ENCODE measurements at places on chromosomes 1 and 21.

DNA sequence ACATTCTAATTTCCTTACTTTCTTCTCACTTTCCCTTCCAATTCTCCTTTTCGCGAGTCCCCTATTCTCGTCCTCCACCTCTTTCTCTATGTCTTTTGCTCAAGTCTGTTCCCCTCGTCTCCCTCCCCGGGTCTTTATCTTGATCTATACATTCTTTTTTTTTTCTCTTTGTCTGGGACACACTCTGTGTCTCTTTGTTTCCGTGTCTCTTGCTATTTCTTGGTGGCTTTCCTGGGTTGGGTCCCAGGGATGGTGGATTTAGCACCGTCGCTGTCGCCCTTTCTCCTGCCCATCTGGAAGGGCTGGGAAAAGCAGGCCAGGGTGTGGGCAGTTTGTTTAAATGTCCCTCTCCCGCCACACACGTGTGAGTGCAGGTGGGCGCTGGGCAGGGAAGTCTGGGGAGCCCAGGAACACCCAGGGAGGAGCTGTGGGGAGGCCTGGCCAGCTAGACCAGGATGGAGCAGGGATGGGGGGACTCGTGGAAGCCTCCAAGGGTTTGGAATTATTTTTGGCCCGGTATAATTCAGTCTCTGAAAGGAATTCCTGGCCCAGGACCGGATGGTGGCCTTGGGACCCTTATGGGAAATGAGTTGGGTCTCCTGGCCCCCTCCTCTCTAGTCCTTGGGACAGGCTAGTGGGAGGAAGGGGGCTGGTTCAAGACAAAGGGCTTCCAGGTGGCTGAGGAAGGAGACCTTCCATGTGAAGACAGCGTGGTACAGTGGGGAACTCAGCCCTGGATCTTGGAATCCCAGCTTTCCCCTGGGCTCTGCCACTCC lies 9.5 kb upstream of the ID3 start:
- DNase-seq, result no peak

DNA sequence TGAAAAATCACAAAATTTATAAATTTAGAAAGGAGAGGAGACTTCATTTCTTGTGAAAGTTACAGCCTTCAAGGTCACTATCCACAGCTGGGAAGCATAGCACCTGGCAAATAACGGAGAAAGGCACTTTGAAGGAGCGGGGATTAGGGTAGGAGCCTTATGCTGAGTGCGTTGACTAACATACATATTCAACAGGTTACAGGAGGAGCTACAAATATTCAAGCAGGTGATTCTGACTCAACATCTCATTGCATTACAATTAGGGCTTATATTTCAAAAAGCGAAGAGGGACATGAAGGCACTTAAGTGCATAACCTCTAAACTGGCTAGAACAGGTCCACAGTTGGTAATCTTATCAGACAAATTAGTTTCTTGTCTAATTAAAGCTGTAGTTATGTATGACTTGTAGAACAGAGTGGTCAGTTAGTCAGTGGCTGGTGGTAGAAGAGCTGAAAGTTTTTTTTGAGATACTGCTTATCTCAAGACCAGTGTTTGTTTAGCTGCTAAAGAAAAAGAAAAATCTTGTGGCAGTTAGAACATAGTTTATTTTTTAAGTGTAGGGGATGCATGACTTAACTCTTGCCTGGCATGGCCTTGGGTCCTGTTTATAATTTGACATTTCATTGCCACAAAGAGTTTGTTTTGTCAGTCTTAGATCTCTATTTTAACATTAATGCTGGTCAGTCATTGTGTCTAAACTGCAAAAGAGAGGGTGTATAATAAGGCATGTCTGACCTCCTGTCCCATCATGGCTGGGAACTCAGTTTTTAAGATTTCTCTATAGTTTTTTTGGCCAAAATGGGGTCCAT lies 311.5 kb downstream of the DUSP10 start:
- no peak for DNase-seq

DNA sequence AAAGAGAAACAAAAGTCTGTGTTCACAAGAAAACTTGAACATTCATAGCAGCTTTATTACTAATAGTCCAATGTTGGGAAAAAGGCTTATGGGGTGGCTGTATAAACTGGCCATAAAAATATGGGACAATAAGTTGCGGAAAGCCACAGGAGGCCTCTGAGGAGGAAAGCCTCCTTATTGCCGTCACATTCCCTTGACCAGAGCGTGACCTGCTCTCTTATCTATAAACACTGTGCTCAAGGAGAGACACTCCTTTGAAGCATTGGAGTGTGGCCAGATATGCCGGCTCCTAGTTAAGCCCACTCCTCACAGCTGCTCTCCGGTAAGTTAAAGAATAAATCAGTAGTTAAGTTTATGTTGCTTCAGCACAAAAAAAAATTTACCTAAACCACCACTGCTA lies 19.7 kb downstream of the OR6Y1 start:
- DNase-seq, result no peak

GRCh38 chr1:197100677-197101076 lies 33.6 kb upstream of the F13B start:
- no peak for DNase-seq

- DNase-seq, result no peak
These were observed 4.1 kb upstream of the DNMT3L start for GRCh38 chr21:44265734-44266270.

GRCh38 chr1:62057641-62058290 lies 136.9 kb upstream of the L1TD1 start:
- no peak for DNase-seq

GRCh38 chr21:41868062-41868710 lies 11.0 kb downstream of the PRDM15 start:
- DNase-seq, result no peak

- no peak for DNase-seq
These were observed 6.5 kb downstream of the CNST start for GRCh38 chr1:246572785-246573184.

GRCh38 chr1:194474701-194475100 lies 1288.3 kb upstream of the B3GALT2 start:
- DNase-seq, result no peak

GRCh38 chr1:31523769-31524168 lies 52.5 kb upstream of the TINAGL1 start:
- DNase-seq, result no peak

GRCh38 chr1:50060279-50060678 lies 36.5 kb upstream of the AGBL4 start:
- DNase-seq, result no peak

Measured in neural crest cell (in vitro differentiated cells).